Retina (tissue), 1 donor: ENCODE measurements at places on chromosomes 16 and 17.

- no peak for DNase-seq
These were observed 1115.6 kb upstream of the GOT2 start for GRCh38 chr16:59849716-59850115.

DNA sequence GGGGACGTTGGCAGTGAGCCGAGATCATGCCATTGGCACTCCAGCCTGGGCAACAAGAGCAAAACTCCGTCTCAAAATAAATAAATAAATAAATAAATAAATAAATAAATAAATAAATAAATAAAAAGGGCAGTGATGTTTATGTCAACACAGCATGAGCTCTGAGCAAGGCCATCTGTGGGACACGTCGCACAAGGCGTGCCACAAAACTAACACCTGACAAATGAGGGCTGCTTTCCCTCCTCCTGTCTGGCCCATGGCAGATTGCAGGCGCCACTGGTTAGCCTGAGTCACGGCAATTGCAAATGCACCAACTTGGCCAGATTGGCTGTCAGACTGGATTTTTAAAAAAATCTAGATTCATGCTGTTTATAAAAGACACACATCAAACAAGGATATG lies 25.9 kb upstream of the SPNS3 start:
- DNase-seq: no peak

DNA sequence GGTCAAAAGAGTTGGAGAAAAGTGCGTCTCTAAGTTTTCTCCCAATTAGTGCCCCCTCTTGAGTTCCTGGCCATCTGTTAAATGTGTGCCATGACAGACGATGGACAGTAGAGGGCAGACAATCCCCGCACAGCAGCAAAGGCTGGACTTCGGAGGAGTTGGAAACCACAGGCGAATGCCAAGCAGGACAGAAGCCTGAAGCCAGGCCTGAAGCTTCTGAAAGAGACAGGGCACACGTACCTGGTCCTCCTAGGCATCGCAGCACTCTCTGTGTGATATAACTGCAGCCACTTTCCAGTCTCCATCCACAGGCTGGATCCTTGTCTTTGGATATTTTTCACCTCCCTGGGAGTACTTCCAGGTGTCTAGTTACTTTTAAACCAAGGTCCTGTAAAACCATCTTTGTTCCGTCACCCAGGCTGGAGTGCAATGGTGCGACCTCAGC lies 14.5 kb downstream of the C17orf100 start:
- peak; percentile 76 for DNase-seq

GRCh38 chr17:34166352-34166751 lies 88.7 kb upstream of the CCL2 start:
- no peak for DNase-seq

DNA sequence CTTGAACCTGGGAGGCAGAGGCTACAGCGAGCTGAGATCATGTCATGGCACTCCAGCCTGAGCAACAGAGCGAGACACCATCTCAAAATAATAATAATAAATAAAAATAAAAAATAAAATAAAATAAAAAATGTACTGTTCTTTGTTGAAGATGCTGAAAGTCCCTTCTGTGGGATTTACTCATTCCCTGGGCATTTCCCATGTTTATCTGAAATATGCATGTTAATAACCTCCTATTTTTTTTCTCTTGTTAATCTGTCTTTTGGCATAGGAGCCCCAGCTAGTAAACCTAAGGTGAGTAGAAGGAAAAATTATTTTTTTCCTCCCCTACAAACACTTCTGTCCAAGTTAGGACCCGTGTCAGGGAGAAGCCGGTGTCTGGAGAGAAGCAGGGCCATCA lies 34.4 kb downstream of the TMEM92 start:
- DNase-seq: no peak

DNA sequence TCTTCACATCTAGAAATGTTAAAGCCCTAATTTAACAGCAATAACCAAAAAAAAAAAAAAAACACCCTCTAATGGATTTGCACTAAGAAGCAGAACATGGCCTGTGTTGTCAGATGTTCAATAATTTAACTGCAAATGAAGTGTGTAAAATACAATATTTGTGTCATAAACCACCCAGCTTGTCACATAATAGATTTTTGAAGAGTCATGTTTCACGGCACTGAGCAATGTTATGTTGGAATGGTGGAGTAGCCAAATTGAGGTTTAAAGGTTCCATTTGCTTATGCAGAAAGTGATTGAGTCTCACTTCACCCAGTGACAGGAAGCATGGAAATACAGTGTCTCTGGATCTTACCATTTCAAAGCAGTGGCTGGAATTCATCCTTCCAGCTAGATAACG lies 173.2 kb upstream of the XYLT1 start:
- peak; percentile 9 for DNase-seq

- DNase-seq: no peak
These were observed 19.5 kb downstream of the NKD1 start for GRCh38 chr16:50567651-50568050.

DNA sequence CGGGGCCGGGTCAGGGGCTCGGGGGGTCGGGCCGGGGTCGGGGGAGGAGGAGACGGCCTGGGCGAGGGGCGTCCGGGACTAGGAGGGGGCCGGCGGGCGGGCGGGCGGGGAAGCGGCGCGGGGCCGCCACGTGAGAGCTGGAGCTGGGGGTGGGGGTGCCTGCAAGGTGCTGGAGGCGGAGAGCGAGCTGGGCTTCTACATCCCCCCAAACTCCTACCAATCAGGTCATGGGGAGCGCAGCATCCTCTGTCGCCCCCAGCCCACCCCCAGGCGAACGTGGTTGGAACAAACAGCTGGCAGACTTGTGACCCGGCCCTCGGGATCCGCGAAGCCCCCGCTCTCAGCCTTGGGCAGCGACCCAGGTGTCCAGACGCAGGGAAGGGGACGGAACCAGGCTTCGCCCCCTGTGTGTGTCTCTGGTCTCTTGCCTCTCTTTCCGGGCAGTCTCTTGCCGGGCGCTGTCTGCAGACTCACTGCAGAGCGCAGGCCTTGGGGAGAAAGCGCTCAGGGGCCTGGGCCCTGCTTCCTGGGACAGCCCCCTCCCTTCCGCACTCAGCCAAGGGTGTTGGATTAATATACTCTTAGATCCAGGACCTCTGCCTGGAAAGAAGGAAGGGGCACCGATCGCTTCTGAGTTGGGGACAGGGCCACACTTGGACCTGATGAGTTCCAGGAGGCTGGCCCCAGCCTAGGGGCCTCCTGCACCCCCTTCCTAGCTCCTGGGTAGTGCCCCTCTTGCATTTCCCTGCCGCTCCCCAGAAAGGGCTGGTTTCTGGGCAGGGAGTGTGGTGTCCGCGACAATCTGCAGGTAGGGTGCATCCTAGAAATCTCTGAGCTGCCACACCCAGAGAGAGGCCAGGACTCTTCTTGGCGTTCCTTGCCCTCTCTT lies 722 bp downstream of the RASL10B start:
- peak; percentile 64 for DNase-seq

GRCh38 chr17:9729034-9729650 lies 62.2 kb downstream of the DHRS7C start:
- peak; percentile 57 for DNase-seq

DNA sequence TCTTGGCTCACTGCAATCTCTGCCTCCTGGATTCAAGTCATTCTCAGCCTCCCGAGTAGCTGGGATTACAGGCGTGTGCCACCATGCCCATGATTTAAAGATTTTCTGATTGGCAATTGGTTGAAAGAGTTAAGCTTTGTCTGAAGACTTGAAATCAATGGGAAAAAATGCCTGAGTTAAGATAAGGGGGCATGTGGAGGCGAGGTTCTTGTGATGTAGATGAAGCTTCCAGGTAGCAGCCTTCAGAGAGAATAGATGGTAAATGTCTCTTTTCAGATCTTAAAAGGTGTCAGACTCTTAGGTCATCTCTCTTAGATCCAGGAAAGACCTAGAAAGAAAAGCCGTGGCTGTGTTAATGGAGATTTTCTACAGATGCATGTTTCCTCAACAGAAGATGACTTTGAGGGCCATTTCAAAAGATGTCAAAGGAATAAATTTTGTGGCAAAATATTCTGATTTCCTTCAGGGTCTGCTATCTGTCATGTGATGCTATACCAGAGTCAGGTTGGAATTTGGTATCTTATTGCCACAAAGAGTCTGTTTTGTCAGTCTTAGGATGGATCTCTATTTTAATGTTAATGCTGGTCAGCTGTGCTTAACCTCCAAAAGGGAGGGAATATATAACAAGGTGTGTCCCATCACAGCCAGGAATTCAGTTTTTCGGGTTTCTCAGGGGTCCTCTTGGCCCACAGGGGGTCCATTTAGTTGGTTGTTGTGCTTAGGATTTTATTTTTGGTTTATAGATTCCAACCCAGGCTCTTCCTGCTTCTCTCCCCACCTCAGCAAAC lies 58.3 kb upstream of the AKTIP start:
- no peak for DNase-seq

DNA sequence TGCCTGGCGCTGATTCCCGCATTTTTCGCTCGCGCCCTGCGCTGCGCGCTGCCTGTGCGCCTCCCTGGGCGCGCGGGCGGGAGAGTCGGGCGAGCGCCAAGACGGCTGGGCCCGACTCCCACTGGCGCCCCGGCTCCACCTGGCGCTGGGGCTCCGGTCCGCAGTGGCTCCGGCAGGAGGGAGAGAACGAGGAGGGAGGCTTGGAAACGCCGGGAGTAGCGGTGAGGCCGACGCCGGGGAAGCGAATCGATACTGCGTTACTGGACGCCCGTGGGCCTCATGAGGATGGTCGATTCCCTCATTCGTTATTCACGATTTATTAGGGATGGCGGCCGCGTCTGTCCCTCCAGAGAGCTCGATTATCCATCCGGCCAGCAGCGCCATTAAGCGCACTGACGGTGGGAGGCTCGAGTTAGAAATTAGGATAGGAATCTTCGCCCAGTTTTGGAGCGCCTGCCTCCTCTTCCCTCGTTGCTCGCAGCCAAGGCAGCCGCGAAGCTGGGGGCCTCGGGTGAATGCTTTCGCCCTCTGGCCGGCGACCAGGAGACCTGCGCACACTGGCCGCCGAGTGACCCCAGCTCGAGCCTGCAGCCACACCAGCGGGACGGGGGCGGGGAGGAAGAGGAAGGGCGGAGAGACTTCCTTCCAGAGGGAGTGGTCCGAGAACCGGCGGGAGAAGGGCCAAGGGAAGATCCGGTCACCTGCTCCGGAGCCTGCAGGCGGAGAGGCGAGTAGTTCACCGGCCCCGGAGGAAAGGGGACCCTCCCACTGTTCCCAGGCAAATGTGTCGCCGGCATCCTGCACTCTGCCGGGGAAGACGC lies 1.3 kb upstream of the PCGF2 start:
- peak; percentile 90 for DNase-seq
